Tibial nerve (tissue), 4 donors: ENCODE measurements at places on chromosomes 4 and X. TPM values are rescaled to one million over a fixed set of nuclear protein-coding genes. Genes with fewer than 3 reads are reported as not detected.
A peak's percentile ranks its signal among the peaks of the same experiment; 100 is the strongest.

Gene P2RY8
- total RNA-seq: 1.2 TPM

Gene MAGEC3
- total RNA-seq: not detected

DNA sequence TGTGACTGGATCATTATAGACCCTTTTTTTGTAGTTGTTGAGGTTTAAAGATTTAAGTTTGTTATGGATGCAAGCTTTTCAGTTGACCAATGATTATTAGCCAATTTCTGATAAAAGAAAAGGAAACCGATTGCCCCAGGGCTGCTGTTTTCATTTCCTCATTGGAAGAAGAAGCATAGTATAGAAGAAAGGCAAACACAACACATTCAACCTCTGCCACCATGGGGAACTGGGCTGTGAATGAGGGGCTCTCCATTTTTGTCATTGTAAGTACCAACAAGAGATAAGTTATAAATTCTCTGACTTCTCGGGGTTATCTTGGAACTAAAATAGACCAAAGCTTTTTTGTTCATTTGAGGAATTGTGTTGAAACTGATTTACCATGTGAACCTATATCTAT is at the start of gene CYBB:
Gene CYBB, plus strand, starts transcription at position 203 of the 400 bp plus-strand sequence. Its CDS starts 19 bp downstream, at position 222.
- no peak for DNase-seq

DNA sequence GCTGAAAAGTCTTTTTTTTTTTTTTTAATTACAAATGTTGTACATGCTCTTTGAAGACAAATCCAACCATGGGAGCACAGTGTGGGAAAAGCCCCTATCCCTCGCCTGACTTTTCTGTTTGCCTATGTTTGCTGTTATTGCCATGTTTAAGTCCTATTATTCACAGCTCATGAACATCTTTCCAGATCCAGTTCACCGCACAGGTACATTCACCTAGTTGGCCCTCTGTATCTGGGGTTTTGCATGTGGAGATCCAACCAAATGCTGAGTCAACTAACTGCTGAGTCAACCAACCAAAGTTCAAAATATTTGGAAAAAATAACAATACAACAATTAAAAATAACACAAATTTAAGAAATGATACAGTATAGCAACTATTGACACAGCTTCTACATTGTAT is 100.1 kb upstream of the CLNK start:
- no peak for DNase-seq

- DNase-seq: peak; percentile 14
Measured at GRCh38 chrX:115642895-115643530, 82.0 kb downstream of the PLS3 start.

GRCh38 chrX:22952010-22952409 is 47.8 kb upstream of the DDX53 start:
- DNase-seq: no peak
